ENCODE measurements at places on chromosomes 4 and X.

GRCh38 chr4:23952258-23952657 lies 62.4 kb upstream of the PPARGC1A start:
- no peak for DNase-seq

DNA sequence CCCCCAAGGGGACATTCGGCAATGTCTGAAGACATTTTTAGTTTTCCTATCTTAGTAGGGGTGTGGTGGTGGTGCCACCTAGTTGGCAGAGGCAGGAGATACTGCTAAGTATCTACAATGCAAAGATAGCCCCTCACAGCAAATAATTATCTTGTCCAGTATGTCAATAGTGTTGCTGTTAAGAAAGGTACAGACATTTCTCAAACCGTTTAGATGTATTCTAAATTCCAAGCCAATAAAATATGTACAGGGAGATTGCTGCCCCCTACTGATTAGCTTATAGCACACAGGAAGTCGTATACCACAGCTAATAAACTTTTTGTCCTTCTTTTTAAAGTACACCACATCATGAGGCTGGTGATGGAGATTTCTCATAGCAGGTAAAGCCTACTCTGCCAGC lies 260.5 kb downstream of the TMA16 start:
- no peak for DNase-seq

DNA sequence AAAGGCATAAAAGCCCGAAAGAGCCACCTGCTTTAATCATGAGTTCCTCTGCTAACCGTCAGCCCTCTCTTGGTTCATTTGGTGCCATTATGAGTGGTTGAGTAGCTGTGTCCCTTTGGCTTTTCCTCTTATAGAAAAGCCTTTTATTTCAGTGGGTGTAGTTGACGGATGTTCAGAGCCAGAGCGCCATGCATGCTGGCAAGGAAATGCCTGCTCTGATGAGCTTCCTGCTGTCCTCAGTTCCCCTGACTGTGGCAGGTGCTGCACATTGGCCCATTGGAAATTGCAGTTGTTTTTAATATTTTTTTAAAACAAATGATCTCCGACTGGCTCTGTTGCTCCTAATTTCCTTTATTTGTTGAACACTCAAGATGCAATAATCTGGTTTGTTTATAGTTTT lies 77.3 kb upstream of the LIMCH1 start:
- no peak for DNase-seq

DNA sequence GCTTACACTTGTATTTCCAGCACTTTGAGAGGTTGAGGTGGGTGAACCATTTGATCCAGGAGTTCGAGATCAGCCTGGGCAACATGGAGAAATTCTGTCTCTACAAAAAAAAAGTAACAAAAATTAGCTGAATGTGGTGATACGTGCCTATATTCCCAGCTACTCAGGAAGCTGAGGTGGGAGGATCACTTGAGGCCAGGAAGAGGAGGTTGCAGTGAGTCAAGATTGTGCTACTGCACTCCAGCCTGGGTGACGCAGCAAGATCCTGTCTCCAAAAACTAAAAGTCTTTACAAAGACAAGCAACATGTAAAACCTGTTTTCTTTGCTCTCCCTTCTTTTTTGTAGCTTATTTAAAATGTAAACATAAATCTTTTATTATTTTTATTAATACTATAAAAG lies 1156.1 kb downstream of the FAT4 start:
- no peak for DNase-seq

DNA sequence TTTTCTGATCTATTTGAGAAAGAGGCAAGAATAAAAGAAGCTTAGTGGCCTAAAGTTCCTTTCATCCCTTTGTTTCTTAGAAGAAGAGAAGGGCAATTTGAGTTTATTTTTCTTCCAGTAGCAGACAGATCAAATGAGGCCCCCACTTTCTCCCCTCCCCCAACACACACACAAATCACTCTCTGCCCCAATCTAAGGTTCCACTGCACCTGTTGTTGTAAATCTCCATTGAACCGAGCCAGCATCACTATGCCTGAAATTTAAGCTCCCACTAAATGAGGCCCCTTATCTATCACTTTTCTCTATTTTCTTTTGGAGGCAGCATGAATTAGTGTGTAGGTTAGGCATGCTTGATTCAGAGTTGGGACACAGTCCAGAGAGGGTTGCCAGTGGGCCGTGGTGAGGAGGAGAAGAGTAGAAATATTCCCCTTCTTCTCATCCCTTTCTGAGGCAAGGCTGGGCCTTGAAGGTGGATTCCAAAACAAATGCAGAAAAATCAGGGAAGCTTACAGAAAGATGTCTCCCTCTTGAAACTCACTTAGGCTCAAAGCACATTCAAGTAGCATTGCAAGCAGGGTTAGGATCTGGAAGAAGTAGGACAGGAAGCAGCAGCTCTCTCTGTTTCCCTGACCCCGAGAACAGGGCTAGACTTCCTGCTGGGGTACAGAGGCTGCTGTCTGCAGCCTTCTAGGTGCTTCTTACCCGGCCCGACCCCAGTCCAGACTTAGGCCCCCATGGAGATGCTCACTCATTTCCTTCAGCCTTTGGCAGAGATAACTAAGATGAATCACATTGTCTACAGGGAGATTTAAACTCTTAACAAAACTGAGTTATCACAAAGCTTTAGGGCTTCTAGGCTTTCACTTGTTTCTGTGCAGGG lies 70.7 kb downstream of the RASL11B start:
- no peak for DNase-seq

DNA sequence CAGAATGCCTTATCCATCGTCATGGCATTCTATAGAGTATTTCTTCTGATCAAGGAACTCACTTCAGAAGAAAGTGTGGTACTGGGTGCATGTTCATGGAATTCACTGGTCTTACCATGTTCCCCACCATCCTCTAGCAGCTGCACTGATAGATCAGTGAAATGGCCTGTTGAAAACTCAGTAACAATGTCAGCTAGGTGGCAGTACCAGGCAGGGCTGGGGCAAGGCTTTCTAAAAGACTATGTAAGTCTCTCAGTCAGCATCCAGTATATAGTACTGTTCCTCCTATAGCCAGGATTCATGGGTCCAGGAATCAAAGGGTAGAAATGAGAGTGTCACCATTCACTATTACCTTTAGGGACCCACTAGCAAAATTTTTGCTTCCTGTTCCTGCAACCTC lies 15.8 kb upstream of the LDB2 start:
- no peak for DNase-seq

GRCh38 chrX:42090395-42090794 lies 167.0 kb upstream of the CASK start:
- DNase-seq, result no peak

GRCh38 chr4:158202481-158202880 lies 7.8 kb upstream of the TMEM144 start:
- DNase-seq, result no peak

- no peak for DNase-seq
Observed at GRCh38 chr4:1590244-1590643, 93.9 kb downstream of the FAM53A start.

- no peak for DNase-seq
Observed at GRCh38 chr4:155371432-155372043, 5.2 kb downstream of the MAP9 start.

GRCh38 chr4:23686169-23686897 lies 203.5 kb downstream of the PPARGC1A start:
- no peak for DNase-seq

DNA sequence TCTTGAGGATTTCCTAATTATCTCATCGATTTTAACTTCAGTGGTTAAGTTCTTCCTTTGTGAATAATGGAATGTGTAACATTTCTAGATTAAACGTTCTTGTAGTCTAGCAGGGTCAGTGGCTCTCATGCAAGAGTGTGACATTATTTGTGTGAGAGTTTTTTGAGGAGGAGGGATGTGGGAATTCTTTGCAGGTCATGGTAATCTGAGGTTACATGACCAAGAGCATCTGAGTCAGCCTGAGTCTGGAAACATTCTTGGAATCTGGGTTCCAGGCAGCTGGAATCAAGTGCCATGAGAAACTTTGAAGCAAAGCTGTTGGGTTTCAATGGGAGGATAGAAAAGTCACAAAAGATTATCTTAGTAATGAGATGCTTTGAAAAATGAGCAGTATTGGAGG lies 49.5 kb downstream of the GK start:
- DNase-seq, result no peak

DNA sequence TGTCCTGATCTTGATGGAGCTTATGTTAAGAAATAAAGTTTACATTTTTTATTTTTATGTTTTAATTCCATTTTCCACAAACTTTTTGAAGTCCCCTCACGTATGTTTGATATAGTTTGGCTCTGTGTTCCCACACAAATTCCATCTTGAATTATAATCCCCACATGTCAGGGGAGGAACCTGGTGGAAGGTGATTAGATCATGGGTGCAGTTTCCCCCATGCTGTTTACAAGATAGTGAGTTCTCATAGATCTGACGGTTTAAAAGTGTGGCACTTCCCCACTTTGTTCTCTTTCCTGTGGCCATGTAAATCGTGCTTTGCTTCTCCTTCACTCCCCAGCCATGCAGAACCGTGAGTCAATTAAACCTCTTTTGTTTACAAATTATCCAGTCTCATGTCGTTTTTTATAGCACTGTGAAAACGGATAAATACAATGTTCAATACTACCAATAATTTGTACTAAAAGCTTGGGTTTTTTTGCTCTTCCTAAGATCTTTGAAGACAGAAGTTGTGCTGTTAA lies 89.8 kb downstream of the PAPSS1 start:
- no peak for DNase-seq

- DNase-seq, result no peak
Observed at GRCh38 chrX:121902463-121902862, 855.1 kb downstream of the GLUD2 start.

DNA sequence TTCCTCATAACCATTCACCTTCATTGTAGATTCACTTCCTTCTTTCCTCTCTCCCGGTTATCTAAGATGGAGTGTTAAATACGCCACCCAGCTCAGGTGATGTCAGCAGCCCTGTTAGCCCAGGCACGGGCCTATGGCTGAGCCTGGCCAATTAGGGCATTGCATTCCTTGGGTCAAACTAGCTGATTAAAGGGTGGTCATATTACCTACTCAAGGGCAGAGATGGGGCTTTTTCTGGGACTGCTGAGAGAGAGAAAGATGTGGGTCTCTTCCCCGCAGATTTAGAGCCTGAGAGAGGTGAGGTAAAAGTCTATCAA lies 39.9 kb upstream of the AFAP1 start:
- no peak for DNase-seq

GRCh38 chr4:77052352-77052751 lies 23.4 kb downstream of the CCNI start:
- DNase-seq, result no peak

- no peak for DNase-seq
Observed at GRCh38 chr4:147078875-147079658, 133.4 kb upstream of the TTC29 start.

DNA sequence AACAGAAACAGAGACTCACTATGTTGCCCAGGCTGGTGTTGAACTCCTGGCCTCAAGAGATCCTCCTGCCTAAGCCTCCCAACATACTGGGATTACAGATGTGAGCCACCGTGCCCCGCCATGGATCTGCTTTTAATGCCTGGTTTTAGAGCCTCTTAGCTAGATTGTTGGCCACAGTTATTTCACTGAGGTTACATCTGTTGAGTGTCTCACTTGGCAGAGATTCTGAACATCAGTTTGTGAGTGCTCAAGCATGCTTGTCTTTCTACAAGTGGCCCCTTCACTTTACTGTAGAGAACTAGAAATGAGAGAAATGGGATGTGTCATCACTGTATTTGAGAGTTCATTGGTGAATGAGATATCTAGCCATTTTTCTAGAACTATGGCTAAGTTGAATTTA lies 218.5 kb downstream of the APBB2 start:
- DNase-seq, result no peak

- DNase-seq, result no peak
Observed at GRCh38 chrX:26952213-26952612, 510.9 kb downstream of the PPP4R3C start.

GRCh38 chr4:1293991-1294390 lies 4.3 kb downstream of the MAEA start:
- DNase-seq, result no peak

- DNase-seq, result no peak
Observed at GRCh38 chr4:52910115-52910514, 48.0 kb downstream of the RASL11B start.

GRCh38 chr4:69098470-69098869 lies 2.2 kb downstream of the UGT2B7 start:
- no peak for DNase-seq

- DNase-seq, result no peak
Observed at GRCh38 chrX:8484360-8484949, 19.8 kb downstream of the VCX3B start.

DNA sequence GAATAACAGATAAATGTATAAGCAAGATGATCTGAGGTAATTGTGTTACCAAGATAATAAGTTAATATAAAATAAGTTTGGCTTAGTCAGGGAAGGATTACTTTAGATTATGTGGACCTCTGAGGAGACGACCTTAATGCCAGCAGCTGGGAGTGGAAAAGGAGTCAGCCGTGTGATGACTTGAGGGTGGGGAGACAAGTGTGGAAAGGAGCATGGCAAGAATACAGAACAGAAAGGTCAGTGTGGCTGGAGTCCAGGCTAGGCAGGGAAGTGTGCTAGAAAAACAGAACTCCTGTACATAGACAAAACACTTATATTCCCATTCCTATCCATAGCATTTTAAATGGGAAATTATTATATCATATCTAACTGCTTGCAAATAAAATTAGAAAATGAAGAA lies 138.8 kb downstream of the PDLIM5 start:
- DNase-seq, result no peak

GRCh38 chrX:97132664-97133415 lies 249.1 kb downstream of the RPA4 start:
- no peak for DNase-seq

DNA sequence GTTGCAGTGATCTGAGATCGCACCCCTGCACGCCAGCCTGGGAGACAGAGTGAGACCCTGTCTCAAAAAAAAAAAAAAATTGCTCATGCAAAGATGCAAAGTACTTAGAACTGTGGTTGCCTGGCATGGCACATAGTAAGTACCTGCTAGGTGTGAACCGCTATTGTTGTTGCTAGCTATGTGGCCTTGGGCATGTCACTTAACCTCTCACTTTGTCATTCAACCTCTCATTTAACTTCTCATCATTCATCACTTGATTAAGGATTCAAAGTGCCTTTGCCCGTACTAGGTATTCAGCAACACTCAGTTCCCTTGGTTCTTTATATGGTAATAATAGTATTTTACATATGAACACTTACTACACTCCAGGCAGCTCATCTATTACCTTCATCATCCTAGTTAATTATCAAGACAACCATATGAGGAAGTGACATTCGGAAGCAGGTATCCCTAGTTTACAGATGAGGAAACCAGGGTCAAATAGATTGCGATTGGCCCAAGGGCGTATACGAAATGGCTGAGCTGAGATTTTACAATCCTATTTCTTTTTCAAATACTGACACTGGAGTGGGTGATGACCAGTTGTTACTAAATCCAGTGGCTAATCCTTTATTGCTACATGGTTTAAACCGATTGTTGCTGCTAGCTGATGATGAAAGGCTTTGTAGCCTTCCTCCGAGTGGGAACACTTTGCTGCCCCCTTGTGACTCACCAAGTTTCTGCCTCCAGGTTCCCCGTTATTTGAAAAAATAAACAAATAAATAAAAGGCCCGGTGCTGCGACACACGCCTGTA lies 28.8 kb upstream of the SOWAHD start:
- DNase-seq, result no peak

DNA sequence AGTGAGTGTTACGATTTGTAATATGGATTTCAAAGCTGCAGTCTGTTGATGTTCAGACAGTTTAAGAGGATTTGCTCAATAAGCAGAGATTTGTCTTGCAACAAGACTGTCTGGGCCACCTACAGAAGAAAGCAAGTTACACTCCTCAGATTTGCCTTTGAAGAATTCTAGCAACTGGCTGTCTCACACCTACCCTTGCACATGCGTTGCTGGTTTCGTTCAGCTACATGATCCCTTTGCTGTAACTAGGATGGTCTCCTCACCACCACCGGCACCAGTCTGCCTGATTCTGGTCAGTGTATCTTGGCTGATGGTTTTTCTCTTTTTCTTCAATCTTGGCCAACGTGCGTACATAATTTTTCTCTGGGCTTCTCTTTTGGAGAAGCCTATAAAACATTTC lies 172.7 kb upstream of the LCORL start:
- DNase-seq, result no peak
